NCI-H460 (cell line): ENCODE measurements at places on chromosomes 11 and 22.

- DNase-seq, result peak; percentile 33
These were observed 98.6 kb downstream of the KIF18A start for GRCh38 chr11:28009388-28009787.

- DNase-seq, result no peak
These were observed 43.7 kb downstream of the OR8B12 start for GRCh38 chr11:124499711-124500110.

DNA sequence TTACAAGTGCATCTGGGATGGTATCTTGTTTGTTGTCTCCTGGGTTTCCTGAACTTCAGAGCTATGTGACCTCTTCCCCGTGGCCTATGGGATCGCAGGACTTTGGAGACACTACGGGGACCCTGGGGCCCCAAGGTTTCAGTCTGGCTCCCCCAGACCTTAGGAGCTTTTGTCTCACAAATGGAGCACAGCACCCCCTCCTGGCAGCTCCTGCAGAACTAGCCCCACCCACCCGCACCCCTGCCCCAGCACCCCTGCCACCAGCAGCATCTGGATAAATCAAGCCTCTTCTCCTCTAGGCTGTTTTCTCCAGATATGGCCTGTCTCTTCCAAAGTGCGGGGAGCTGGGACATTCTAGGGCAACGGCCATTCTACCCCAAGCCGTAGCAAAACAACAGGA, 10.4 kb downstream of the RCOR2 start:
- DNase-seq, result no peak

- DNase-seq, result no peak
These were observed 594.6 kb downstream of the TBC1D22A start for GRCh38 chr22:47357086-47357485.

DNA sequence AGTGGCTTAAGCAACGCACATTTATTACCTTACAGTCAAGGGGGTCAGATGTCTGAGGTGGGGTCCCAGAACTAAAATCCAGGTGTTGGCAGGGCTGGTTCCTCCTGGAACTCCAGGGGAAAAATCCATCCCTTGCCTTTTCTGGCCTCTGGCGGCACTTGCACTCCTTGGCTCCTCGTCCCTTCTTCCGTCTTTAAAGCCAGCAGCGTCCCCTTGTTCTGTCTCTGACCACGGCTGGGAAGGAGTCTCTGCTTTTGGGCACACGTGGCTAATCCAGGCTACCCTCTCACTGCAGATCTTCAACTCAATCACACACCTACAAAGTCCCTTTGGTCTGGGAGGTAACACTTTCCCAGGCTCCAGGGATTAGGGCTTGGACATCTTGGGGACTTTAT, 73.5 kb upstream of the WNT7B start:
- DNase-seq, result no peak

DNA sequence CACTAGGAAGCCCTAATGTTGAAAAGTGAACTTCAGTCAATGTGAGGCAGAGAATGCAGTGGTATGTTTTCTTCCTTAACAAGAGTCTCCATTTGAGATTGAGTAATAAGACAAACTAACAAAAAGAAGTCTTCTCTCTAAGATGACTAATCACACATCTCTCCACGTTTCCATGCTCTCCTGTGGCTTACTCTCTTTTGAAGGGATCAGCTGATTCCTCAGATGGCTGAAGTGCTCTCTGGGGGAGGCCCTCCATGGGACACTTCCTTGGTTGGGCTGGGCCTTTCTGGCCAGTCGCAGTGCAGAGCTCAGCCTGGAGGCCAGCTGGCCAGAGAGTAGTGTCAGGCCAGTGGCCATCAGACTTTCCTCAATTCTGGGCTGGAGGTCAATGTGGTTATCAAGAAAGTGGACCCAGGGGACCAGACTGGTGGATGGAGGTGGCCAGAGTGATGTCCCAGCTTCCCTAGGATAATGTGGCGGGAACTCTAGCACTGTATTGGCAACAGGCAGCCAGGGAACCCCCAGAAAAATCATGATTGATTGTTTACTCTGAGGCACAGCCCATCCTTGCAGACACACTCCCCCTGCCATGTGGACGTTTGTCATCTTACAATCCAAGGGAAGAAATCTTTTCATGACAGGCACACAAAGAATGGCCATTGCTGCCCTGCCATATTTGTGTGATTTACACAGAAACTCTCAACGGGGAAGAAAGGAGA, 14.5 kb downstream of the CSRP3 start:
- DNase-seq, result no peak

- DNase-seq, result no peak
These were observed 9.6 kb downstream of the ABCG4 start for GRCh38 chr11:119158467-119158866.

GRCh38 chr22:41469218-41469851, 418 bp downstream of the ACO2 start:
- no peak for DNase-seq

DNA sequence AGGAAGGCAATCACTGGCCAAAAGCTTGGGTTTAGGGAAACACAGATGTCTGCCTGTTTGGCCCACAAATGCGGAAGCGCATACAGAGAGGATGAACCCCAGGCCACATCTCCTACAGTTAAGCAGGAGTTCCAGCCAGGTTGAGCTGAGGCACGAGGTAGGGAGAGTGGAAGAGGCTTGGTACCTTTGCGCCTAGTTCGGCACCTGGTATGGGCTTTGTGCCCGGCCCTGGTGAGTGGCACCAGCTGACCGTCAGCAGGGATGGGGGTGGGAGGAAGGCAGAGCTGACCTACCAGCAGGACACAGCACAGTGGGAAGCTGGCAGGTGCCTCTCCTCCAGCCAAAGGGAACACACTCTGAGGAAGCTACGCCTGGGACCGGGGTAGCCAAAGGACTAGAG, 57.6 kb downstream of the KCNC1 start:
- DNase-seq, result no peak

GRCh38 chr22:19619144-19620009, 94.9 kb upstream of the SEPTIN5 start:
- no peak for DNase-seq

DNA sequence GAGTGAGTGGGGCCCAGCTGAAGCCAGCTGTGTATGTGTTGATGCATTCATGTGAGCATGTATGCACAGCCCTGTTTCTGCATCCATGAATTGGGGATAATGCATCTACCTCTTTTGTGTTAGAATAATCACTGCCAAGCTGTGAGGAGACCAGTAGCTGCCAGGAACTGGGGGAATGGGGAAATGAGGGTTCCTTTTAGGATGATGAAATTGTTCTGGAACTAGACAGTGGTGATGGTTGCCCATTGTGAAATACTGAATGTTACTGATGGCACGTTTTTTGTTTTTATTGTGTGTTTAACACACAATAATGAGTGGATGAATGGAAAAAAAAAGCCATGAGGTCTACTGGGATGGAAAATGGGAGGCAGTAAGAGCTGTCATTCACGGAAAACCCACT, 45.3 kb upstream of the WNT11 start:
- no peak for DNase-seq

DNA sequence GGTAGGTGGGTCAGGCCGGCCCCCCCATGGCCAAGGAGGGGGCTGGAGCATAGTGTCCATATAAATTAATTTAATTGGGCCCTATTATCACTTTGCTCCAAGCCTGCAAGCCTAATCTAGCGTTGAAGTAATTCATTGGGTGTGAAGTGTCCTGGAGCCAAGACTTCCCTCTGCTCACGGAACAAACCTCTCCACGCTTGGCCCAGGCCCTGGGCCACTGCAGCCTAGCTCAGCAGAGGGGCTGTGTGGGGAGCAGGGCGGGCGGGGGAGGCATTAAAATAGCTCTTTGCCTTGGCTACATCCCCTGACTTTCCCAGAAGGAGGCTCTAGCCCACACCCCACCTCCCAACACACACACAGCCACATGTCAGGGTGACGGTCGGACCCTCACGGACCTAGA, 73.5 kb downstream of the THAP12 start:
- DNase-seq, result no peak

- no peak for DNase-seq
These were observed 31.3 kb downstream of the CYTH4 start for GRCh38 chr22:37313376-37314314.

DNA sequence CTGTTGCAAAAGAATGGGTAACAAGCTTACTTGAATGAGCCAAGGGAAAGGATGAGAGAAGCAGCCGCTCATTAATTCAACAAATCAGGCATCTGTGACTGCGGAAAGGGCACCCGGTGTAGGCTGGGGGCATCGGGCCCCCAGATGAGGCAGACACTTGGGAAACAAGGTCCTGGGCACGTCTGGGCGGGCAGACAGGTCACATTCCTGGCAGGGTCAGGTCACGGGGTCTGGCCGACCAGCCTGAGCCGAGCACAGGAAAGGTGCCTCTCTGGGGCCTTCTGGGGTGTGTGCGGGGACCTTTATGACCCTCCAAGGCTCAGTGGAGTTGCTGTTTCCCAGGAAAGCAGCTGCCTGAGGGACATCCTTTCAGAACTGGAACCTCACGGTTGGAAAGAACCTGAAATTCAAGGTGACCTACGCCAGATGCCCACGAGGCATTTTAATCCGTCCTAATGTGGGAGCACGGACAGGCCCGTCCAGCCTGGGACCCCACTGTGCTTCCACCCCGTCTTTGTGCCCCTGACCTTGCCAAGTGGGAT, 57.1 kb downstream of the ST14 start:
- DNase-seq, result no peak
